ENCODE measurements at places on chromosomes 6 and 20.

- DNase-seq: no peak
Measured at GRCh38 chr6:122007339-122007738, 392.1 kb upstream of the HSF2 start.

GRCh38 chr6:128179876-128180438, 279.1 kb upstream of the THEMIS start:
- no peak for DNase-seq

- DNase-seq: peak; percentile 81
Measured at GRCh38 chr6:46876126-46876525, 45.6 kb downstream of the ADGRF5 start.

- DNase-seq: no peak
Measured at GRCh38 chr6:8391934-8392333, 43.4 kb downstream of the SLC35B3 start.

DNA sequence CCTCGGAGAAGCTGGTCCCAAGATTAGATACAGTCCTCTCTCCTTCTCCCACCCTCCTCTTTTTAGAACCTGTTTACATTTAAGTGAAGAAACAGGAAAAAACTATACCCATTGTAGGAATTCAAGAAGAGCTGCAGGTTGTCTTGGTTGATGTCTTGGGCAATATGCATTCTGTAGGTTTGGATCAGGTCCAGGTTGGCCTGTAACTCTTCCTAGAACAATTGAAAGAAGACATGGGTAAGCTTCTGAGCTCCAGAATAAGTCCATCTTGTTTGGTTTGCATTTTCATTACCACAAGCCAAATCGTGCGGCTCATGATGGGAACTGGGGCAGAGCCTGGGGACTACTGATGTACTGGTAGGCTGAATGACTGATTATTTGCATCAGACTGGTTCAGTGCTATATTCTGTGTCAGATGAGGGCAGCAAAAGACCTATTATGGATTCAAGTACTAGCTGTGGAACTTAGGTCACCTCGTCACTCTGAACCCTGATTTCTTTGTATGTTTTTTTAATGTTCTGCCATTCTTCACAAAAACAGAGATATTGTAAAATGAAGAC, 20.3 kb upstream of the SLA2 start:
- no peak for DNase-seq

DNA sequence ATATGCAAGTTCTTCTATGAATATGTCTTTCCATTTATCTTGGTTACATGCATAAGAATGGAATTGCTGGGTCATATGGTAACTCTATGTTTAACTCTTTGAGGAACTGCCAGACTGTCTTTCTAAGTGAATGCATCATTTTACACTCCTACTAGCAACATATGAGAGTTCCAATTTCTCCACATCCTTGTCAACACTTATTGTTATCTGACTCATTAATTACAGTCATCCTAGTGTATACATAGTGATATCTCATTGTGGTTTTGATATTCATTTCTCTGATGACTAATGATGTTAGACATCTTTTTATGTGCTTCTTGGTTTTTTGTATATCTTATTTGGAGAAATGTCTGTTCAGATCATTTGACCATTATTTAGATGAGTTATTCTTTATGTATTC, 96.7 kb upstream of the LAMP5 start:
- DNase-seq: no peak

- no peak for DNase-seq
Measured at GRCh38 chr20:53833333-53834061, 236.9 kb downstream of the BCAS1 start.

DNA sequence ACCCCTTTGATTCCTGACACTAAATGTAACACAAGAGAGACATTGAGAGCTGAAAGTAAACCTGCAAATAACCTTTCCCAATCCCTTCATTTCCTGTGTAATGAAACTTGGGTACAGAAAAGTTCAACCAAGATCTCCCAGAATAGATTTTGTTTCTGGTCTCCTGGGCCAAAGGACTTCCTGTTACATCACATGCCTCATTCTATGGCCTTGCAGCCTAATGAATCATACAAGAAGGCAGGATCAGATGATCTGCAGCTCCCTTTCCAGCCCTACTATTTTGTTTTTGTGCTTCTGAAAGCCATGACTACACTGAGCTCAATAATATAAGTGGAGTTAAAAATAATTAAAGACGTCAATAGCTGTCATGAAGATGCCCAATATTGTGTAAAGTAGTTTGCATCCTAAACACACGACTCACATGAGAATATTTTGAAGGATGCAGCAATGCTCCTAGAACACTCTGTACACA, 73.4 kb upstream of the NOX3 start:
- DNase-seq: no peak

DNA sequence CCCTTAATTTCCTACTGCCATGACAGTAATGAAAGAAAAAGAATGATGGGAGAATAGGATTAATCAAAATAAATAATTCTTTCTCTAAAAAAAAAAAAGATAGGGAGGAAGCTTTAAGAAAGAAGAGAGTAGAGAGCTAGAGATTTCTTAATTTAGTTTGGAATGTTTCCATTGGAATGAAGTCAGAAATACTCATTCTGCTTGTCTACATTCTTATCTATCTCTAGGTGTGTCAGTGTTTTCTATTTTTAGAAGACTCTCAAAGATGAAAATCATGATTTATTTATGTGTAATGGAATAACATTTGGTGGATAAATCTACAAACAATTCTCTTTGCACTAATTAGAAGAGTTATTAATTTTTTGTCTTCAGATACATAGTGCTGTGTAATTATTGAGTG, 38.0 kb upstream of the HIVEP1 start:
- DNase-seq: no peak

- DNase-seq: no peak
Measured at GRCh38 chr20:12177657-12178293, 260.1 kb downstream of the BTBD3 start.

DNA sequence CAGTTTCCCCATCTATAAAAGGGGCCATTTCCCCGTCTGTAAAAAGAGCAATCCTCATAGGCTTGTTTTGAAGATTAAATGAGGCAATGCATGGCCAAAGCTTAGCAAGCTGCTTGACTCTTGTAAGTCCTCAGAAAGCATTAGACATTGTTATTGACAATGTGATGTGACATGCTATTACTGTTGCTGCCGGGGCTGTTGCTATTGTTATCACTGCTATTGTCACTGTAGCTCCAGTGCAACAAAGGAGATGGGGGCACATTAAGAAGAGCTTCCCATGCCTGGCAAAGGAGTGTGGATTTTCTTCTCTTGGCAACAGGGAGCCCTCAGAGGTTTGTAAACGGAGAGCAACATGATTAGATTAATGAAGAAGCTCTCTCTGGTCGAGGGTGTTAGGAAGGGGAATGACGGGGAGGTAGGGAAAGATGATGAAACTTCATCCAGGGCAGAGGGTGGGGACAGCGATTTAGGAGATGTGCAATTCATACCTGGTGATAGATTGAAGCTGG, 33.1 kb upstream of the FAM83D start:
- no peak for DNase-seq

GRCh38 chr6:62980093-62980492, 231.2 kb upstream of the FKBP1C start:
- DNase-seq: no peak

DNA sequence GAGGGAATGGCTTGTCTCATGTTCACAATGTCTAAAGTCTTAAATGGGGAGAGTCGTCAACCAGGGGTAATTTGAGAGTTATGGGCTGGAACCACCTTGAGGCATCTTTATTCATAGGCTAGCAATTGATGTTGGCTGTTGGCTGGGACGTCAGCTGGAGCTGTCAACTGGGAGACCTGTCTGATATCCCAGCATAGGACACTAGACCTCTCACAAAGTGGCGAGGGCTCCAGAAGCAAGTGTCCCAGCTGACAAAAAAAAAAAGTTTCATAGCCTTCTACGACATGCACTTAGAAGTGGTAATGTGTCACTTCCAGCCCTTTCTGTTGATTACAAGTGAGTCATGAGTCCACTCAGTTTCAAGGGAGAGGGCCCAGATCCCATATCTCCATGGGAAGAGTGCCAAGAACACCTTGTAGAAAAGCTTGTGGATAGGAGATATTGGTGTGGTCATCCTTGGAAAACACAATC, 278.0 kb downstream of the ESR1 start:
- no peak for DNase-seq

DNA sequence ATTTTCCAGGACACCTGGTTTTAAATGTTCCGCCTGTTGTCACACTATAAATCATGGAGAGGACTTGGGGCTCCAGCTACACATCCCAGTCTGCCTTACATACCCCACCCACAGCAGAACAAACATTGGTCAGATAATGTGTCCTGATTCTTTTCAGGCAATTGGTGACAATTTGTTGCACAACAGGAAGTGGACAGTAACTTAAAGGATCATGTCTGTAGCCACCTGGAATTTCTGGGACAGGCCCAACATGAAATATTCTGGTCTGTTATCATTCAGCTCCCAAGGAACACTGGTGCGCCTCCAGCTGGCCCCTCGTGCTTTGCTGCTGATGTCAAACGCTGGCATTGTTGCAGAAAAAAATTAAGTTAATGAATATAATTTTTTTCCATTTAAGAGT, 117.2 kb downstream of the SOBP start:
- no peak for DNase-seq

DNA sequence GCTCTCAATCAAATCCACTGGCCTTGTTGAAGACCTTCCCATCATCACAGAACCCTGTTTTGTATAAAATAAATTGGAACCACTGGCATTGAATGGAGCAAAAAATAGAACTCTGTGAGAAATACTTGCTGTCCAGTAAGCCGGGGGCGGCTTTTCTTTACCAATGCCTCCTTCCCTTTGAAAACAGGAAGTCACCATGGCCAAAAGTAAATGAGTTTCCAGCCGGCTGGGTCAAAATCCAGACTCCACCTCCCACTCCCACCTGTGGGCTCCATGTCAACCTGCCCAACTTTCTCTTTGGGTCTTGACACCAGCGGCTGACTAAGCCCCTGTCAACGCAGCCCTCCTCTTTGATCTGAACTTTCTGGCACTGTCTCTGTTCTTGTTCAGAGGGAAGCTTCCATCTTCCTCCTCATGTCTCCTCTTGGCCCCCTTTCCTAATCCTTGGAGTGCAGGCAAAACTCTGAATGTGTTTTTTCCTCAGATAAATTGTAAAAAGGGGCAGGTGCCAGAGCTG, 95.2 kb downstream of the TFAP2C start:
- DNase-seq: no peak

- DNase-seq: no peak
Measured at GRCh38 chr20:55205665-55206064, 730.3 kb downstream of the DOK5 start.

GRCh38 chr20:59131551-59132285, 31.9 kb upstream of the ZNF831 start:
- no peak for DNase-seq

DNA sequence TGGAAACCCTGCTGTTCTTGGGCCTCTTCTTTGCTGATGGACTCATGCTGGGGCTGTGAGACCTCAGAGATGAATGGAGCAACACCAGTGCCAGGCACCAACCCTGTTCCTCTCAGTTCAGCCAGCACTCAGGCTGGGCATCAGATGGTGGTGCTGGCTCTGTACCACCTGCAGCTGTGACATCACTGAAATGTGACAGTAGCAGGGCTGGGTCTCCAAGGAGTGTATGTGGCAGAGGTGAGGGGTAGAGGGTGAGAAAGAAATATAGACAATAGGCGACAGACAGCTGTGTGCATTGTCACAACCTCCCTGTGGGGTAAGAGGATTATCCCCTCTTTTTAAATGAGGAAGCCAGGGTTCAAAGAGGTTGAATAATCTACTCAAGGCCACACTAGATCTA, at the start of gene TP53TG5:
Gene TP53TG5, minus strand, starts transcription at position 135 of the 400 bp plus-strand sequence. Its CDS starts 89 bp downstream, at position 46.
- DNase-seq: no peak

GRCh38 chr20:11200423-11200822, 526.6 kb upstream of the JAG1 start:
- DNase-seq: no peak

GRCh38 chr6:42389736-42390135, 62.0 kb downstream of the TRERF1 start:
- DNase-seq: no peak

DNA sequence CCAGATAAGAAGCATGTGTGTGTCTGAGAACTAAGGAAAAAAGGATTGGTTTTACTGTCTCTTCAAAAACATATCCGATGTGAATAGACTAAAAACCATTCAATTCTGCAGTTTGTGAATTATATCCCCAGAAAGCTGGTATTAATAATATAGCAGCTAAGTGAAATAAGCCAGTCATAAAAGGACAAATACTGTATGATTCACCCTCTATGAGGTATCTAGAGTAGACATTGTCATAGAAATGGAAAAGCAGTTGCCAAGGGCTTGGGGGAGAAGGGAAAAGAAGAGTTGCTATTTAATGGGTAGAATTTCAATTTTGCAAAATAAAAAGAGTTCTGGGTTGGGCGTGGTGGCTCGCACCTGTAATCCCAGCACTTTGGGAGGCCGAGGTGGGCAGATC, 137.5 kb downstream of the ATXN1 start:
- no peak for DNase-seq

- no peak for DNase-seq
Measured at GRCh38 chr6:22254886-22255285, 42.0 kb downstream of the PRL start.

DNA sequence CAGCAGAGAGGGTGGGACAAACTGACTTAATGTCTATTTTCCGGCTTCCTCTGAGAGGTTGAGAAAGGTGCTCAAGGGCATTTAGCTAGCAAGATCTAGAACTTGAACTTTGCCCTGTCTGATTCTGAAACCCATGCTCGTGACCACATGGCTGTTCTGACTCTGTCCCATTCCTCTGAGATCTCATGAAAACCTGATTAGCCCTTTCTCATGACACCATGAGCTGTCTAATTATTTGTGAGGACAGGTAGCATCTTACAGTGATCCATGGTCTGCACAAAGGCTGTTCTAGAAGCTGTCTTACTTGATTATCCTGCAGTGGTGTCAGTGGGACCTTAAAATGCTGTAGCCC, 89.6 kb upstream of the TOX2 start:
- DNase-seq: no peak

DNA sequence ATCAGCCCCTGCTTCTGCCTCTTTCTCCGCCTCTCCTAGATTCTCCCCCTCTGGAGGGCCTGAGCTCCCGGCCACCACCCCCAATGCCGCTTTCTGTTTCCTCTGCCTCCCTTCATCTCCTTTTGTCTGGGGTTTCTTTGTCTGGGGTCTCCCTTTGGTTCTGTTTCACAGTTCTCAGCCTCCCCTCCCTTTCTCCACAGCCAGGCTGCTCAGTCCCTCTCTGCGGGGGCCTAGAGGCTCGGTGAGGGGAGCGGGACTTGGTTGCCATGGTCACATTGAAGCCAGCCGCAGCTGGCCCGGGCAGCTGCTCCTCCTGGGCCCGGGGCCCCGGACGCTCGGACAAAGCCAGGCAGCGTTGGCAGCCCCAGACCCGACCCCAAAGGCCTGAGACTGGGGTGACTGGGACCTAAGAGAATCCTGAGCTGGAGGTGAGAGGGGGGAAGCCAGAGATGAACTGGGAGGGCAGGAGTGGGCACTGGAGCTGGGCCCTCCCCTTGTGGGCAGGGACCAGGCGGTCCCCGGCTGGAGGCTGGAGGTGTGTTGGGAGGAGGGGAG, 3.5 kb upstream of the DDR1 start:
- no peak for DNase-seq

All from NCI-H2081 treated with DMSO at 0.1 percent for 48 hours (cell line).